ENCODE measurements at places on chromosomes 1 and 21.

- no peak for DNase-seq
Measured at GRCh38 chr21:21481239-21481638, 483.0 kb downstream of the NCAM2 start.

GRCh38 chr1:65423884-65424572, 3.6 kb downstream of the LEPR start:
- no peak for DNase-seq

DNA sequence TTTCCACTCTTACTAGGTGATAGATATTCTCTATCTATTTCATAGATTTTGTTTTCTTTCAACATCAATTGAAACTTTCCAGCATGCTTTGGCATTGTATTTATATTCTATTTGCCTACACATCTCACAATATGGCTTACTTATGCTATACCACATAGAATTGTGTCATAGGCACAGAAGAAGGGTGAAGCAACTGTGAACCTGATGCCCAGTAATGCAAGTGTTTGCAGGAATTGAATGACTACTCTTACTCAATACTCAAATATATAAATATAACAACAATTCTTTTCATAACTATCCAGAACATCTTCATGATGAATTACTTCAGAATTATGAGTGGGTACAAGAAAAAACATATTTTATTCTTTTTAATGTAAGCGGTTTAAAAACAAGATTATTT, 165.9 kb downstream of the PTBP2 start:
- no peak for DNase-seq

DNA sequence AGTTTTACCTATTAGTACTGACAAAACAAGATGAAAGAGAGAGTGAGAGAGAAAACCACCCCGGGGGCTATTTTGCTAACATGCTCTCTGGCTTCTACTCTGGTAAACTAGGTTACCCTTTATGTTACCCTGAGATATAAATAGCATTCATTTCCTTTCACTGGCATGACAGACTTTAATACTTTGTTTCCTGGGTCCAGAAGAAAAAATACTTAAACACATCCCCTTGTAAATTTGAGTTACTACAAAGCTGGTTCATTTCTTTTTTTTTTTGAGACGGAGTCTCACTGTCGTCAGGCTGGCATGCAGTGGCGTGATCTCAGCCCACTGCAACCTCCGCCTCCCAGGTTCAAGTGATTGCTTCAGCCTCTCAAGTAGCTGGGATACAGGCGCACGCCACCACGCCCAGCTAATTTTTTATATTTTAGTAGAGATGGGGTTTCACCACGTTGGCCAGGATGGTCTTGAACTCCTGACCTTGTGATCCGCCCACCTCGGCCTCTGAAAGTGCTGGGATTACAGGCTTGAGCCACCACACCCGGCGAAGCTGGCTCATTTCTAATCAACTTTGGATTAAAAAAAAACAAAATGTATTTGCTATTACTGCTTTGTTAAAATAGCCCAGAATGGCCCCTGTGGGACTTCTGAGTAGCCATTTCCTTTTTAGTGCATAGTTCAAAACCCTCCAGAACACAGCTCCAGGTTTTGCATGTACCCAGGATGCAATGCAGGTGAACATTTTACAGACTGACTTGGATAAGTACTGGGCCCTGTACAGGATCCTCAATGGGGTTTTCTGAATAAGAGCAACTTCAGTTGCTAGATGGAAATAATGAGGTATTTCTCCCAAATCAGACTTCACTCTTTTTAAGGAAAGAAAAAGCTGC, 20.6 kb downstream of the INPP5B start:
- DNase-seq = no peak

DNA sequence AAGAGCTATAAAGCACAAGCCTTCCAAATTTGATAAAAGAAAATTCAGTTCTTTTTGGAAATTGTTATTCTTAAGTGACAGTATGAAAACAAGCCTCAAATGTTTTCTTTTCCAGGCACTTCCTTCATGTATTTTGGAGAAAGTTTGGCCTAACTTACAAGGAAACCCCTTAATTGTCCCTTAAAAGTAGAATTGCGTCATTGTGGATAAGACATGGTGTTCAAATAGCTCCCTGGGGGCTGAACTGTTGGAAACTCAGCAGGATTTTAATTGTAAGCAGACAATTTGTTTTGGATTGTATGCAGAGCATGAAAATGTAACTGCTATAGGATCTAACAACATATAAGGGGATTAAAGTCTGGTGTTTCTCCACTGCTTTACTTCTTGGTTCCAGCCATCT, 35.4 kb upstream of the FGGY start:
- DNase-seq = no peak

- no peak for DNase-seq
Measured at GRCh38 chr1:220368352-220369265, 96.4 kb upstream of the RAB3GAP2 start.

DNA sequence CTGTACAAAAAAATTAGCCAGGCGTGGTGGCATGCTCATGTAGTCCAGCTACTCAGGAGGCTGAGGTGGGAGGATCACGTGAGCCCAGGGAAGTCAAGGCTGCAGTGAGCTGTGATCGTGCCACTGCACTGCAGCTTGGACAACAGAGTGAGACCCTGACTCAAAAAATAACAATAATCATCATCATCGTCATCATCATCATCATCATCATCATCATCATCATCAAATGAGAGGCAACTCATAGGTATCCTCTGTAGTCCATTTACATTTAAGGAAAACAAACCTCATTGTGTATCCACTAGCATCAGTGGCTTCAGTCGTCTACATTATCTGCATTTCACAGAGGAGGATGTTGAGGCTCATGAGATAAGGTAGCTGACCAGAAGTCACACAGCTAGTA, 68.8 kb upstream of the SELENON start:
- DNase-seq = no peak

GRCh38 chr1:168964478-168964877, 142.0 kb upstream of the ATP1B1 start:
- no peak for DNase-seq

DNA sequence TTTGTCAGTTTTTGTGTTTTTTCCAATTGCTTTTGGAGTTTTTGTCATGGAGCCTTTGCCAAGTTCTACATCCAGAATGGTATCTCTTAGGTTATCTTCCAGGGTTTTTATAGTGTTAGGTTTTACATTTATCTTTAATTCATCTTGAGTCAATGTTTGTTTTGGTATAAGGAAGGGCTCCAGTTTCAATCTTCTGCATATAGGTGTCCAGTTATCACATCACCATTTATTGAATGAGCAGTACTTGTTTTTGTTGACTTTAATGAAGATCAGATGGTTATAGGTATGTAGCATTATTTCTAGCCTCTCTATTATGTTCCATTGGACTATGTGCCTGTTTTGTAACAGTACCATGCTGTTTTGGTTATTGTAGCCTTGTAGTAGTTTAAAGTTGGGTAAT, 1233.1 kb downstream of the PLA2G4A start:
- no peak for DNase-seq

DNA sequence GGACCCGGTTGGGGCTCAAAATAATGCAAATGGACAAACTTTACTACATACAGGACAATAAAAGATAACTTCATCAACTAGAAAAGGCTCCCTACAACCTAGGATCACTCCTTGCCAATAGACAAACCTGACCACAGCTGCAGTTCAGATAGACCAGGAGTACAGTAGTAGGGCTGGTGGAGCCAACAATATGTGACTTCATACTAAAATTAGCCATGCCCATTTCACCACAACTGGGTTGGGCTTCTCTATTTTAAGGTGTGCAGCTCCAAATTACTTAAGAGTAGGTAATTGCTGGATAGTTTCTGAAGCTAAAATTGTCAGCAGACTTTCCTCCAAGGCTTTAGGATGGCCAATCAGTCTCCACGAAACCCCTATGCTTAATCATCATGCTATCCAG, 3.9 kb downstream of the DENND1B start:
- DNase-seq = no peak

DNA sequence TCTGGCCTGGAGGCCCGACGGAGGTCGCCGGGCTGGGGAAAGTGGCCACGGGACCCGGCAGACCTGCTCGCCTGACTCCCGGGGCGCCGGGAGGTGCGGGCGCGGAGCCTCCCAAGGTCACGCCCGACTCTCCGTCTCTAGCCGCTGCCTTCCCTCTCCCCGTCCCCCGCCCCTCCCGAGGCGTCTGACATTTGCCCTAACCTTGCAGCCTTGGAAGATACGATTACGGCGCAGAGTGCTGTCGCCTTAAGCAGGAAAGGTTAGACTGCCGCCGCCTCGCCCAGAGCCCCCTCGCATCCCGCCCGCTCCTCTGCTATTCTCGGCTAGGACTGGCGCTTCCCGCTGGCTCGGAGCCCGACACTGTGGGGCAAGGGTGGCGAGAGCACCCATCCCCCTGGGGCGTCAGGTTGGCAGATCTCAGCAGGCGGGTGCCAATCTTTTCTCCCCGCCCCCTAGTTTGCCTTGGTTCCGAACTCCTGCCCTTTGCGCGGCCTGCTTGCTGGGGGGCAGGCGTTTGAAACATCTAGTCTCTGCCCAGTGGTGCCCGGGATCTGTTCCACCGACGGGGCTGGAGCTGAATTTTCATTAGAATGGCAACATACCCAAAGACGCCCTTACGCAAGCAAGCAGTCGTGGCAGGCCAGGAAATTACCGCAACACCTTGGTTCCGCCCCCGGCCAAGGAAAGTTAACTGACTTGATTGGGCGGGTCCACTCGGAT, 835 bp downstream of the PGM1 start:
- DNase-seq = peak; percentile 27

GRCh38 chr1:222547944-222548671, at the start of gene HHIPL2:
Gene HHIPL2, minus strand, starts transcription at chr1:222548104. Its CDS starts 60 bp downstream, at chr1:222548044.
- DNase-seq = no peak

GRCh38 chr1:92075311-92075710, at the start of gene SETSIP:
Gene SETSIP, minus strand, starts transcription at chr1:92075411. Its CDS starts 0 bp downstream, at chr1:92075411.
- no peak for DNase-seq

GRCh38 chr1:207991583-207992026, 80.7 kb upstream of the CD34 start:
- no peak for DNase-seq

GRCh38 chr1:59214248-59215208, 82.4 kb upstream of the FGGY start:
- no peak for DNase-seq

GRCh38 chr21:36591326-36591970, 107.5 kb upstream of the SIM2 start:
- no peak for DNase-seq

DNA sequence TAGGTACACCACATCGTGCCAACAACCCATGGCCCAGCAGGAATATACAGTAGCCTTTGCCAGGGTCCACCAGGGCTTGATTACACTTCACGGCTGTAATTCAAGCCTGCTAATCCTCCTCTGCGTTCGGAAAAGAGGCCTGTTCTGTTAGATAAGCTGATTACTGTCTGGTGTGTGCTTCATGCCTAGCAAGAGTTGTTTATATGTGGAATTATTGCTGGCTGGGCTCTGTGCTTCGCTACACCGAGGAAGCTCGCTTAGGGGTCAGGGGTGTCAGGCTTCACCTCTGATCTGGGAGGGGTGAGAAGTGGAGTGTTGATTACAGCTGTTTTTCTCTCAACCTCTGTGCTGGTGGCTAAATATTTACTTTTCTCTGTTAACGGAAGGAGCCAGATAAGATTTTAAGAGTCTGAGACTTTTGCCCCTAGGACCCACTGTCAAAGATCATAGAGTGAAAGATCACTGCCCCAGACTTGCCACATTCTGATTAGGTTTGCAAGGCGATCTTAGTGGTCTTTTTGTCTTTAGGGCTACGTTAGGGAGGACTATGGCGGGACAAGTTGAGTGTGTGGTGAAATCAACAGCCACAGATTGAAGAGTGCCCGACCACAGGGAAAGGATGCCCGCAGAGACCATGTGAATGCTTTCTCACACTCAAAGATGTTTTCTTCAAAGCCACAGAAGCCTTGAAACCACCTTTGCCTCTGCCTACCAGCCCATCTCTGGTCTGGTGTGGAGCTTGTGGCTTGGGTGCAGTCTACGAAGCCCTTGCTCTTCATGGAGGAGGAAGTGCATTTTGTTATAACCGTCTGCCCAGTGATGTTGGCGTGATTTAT, 216.1 kb downstream of the PBX1 start:
- DNase-seq = no peak

GRCh38 chr1:17696417-17697301, 58.5 kb upstream of the ACTL8 start:
- no peak for DNase-seq

DNA sequence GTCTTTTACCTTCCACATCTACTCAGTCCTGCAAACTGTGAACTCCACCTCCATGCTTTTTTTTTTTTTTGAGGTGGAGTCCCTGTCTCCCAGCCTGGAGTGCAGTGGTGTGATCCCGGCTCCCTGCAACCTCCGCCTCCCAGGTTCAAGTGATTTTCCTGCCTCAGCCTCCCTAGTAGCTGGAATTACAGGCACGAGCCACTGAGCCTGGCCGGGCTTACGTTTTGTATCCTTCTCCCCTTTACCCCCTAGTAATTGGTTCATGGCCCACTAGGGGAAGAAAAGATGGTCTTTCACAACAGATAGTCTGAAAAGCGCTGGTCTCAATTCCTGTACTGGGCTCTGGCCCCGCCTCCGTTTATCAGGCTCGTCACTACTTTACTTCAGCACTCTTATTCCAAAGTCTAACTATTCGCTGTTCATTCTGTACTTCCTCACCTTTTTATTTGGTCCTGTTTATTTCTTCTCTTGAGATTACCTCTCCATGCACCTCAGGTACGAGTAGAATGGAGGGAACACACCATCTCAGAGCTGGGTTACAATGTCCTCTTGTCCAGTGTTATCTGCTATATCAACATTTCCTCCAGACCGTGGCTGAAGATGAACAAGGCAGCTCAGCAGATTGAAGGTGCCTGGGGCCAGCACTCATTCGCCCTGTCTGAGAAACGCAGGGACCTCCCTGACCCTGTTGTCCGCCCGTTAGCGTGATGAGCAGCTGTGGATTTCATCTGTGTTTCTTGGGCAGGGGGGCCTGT, 16.2 kb downstream of the CNST start:
- no peak for DNase-seq

GRCh38 chr1:93694819-93695218, 13.2 kb upstream of the BCAR3 start:
- no peak for DNase-seq

DNA sequence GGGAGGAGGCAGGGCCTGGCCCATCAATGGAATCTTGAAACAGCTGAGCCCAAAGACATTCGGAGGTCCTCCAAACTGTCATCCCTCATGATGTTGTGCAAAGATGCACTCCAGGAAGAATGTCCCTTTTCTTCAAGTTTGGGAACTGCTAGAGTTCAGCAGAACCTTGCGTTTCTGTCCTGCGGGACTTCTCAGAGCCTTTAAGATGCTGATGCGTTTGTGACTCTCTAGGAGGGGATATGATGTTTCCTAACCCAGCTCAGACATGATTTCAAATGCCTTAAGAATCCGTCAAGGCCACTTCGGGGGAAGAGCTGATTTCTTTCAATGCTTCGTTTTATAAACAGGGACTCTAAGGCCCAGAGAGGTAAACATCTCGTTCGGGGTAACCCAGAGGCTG, 35.5 kb downstream of the SPSB1 start:
- no peak for DNase-seq

- no peak for DNase-seq
Measured at GRCh38 chr1:19409477-19410341, 75.6 kb downstream of the CAPZB start.

- DNase-seq = no peak
Measured at GRCh38 chr1:18939398-18940302, 16.8 kb downstream of the IFFO2 start.

All from GM19239 (cell line).